ENCODE measurements at places on chromosomes 2 and 18.

DNA sequence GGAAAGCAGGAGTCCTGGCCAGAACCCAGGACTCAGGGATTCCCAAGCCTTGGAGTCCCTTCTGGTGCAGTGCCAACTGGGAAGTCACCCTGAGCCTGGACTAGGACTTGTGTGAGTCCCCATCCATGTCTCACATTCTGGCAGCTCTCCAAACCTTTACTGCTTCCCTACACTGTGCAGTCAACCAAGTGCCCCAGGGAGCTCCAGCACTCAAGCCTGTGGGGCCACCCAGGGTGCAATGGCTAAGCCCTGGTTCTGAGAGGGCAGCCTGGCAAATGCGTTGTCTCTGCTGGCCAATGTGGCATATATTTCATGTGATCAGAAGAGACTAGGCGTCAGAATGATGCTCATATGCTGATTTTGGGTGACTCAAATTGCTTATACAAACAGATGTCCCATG, 223.4 kb downstream of the SP3 start:
- DNase-seq = no peak

GRCh38 chr2:120294008-120294340, 41.3 kb downstream of the RALB start:
- no peak for DNase-seq

- no peak for DNase-seq
These were observed 122.9 kb upstream of the KLF7 start for GRCh38 chr2:207288628-207289027.

- DNase-seq = peak; percentile 2
These were observed 404.4 kb upstream of the MEIS1 start for GRCh38 chr2:66030553-66030952.

DNA sequence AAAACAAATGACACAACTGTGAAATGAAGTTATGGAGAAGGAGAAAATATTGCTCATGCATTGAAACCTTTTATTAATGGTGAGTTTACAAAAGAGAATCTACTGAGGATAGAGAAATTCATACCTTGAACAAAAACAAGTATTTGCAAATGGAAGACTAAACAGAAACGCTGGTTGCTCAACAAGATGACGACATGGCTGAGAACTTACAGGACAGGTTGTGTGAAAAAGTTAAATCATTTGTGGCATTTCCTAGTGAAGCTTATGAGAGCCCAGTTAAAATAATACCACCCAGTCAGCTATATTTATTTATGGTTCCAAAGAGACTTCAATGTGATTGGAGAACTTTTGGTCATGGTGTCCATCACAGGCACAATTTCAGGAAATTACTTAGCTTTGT, 148.6 kb upstream of the PKDCC start:
- no peak for DNase-seq

DNA sequence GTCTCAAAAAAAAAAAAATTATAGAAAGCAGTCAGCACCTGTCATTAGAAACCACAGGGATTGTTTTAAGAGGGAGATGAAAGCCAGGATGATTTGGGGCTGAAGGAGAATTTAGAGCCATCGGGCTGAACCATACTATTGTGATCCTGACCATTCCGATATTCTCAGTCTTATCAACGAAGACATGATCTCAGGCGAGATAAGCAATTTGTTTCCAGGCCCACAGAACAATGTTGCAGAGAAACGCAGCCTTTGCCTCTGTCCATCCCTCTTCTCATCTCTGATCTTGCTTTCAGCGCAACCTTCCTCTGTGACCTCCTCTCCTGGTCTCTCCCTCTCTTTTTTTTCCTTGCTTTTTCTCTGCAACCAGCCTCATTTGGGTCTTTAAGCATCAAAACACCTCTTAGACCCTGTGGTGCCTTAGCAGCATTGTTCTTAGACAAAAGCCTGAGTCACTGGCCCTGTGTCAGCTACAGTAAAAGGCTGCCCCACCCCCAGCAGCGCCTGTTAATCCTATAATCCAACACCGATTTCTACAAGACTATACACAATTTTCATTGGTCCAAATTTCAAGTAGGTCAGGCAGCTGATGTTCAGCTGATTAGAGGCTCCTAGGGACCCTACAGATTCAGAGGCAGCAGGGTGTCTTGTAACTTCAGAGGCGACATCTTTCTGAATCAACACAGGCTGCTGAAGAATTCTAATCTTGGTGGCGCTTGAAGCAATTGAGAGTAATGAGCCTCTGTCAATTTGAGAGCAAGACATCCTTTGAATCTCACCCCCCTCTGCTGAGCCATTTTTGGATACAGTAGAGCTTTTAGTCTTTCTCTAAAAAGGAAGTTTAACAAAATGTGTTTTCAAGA, 206.0 kb downstream of the NCK2 start:
- DNase-seq = no peak

- DNase-seq = no peak
These were observed 1841.3 kb upstream of the CELF4 start for GRCh38 chr18:39406941-39407340.

DNA sequence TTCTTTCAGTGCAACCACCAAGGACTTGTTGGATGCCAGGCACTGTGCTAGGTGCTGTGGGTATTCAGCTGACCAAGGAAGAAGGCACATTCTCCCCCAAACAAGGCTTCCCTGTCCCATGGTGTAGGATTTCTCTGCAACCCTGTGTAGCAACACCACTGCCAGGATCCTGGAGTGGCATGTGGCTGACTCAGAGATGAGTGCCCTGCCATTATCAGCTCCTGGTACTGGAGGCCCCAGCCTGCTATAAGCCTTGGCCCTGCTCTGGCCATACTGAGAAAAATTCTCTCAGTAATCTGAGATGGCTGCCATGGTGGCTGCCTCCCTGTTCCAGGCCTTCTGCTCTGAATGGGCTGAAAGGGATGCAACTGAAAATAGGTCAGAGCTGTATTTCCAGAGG, 4.3 kb downstream of the SMYD5 start:
- DNase-seq = peak; percentile 69

GRCh38 chr2:1484131-1484884, 71.0 kb downstream of the TPO start:
- DNase-seq = no peak

- peak; percentile 45 for DNase-seq
These were observed 6.3 kb upstream of the NRP2 start for GRCh38 chr2:205675861-205676516.

GRCh38 chr2:215188078-215188477, 49.7 kb upstream of the ABCA12 start:
- no peak for DNase-seq

DNA sequence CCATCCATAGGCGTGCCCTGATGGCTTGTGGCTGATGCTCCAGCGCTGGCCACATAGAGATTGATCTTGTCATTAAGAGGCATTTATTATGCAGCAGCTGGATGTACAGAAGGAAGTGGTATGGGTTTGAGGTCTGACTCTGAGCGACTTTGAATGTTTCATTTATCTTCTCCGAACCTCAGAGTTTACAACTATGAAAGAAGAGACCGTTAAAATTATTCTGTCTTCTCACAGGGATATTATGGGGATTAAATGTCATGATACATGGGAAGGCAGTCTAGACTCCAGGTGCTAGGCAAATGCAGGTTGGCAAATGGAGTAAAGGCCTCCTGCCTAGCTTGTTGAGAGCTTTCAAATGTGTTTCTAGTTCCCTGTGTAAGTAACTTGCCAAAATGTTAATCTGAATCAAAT, 30.3 kb downstream of the MOGAT1 start:
- DNase-seq = no peak

DNA sequence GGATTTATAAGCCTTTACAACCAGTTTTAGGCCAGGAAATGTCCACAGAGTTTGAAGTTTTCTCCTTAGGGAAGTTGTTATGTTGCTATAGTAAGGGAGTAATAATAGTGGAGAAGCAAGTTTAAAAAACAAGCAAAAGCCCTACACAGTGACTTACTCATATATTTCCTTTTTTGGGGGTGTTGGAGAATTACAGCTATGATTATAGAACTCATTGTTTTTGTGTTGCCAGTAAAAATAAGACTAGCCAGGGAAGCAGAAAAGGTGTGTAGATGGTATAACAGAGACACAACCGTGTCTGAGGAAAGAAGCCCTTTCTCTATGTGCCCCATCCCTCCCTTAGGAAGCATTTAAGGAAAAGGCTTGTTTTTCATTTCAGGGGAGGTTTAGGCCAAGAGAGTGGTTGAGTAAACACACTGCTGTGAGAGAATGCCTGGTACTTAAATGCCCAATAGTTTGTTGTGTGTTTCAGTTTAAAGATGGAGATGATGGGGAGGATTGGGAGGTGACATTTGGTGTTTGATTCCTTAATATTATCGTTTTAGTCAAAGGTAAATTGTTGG, 2.3 kb downstream of the VAPA start:
- DNase-seq = no peak

- DNase-seq = no peak
These were observed 10.7 kb upstream of the SPOPL start for GRCh38 chr2:138490673-138491494.

GRCh38 chr2:20190876-20191713, 33.8 kb downstream of the SDC1 start:
- no peak for DNase-seq

- DNase-seq = no peak
These were observed 3.2 kb downstream of the COA5 start for GRCh38 chr2:98605076-98605475.

- no peak for DNase-seq
These were observed 2.6 kb downstream of the BZW1 start for GRCh38 chr2:200814276-200814815.

DNA sequence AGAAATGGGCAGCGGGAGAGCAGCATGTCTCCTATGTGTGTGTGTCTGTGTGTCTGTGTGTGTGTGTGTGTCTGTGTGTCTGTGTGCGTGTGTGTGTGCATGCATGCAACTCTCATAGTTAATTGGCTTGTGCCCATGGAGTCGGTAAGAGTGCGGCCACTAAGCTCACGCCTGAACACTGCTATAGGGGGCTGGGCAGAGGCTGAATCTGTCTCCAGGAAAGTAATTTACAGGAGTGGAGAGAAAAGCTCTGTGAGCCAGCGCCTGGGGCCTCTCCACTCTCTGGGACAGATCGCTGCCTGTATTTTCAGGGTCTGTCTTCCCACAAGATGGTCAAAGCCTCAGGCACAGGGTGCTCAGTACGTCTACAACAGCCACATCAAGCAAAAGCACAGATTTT, 553.4 kb downstream of the TNS1 start:
- no peak for DNase-seq

GRCh38 chr2:16022548-16023240, 82.3 kb downstream of the MYCN start:
- no peak for DNase-seq

DNA sequence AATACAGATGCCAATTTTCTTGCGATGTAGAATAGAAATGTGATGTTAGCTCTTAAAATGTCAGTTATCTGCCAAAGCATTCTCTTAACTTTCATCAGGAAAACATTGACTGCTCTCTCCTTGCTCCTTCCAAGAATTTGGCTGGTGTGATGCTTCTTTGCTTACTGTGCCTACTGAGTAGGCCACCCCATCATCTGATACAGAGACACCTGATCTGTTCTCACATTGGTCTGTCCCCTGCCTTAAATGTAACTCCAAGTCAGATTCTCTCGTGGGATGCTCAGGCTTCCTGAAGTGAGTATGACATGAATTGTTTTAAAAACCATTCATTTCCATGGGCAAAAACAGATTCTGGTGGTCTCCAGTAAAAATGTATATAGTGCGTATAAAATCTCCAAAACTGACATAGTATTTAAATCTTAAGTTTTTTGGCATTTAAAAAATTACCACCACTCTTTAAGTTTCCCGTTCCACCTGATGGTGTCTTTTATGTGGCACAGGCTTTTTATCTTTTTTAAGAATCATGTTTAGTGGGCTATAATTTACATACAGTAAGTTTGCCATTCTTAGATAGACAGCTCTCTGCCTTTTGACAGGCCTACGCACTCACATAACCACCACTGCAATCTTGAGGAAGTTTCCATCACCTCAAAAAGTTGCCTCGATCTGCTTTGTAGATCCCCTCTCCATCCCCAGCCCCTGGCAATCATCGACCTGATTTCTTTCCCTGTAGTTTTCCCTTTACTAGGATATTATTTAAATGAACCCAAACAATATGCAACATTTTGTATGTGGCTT, 36.6 kb downstream of the UBE2F start:
- no peak for DNase-seq

- DNase-seq = no peak
These were observed 189.8 kb downstream of the NCK2 start for GRCh38 chr2:105934467-105934866.

DNA sequence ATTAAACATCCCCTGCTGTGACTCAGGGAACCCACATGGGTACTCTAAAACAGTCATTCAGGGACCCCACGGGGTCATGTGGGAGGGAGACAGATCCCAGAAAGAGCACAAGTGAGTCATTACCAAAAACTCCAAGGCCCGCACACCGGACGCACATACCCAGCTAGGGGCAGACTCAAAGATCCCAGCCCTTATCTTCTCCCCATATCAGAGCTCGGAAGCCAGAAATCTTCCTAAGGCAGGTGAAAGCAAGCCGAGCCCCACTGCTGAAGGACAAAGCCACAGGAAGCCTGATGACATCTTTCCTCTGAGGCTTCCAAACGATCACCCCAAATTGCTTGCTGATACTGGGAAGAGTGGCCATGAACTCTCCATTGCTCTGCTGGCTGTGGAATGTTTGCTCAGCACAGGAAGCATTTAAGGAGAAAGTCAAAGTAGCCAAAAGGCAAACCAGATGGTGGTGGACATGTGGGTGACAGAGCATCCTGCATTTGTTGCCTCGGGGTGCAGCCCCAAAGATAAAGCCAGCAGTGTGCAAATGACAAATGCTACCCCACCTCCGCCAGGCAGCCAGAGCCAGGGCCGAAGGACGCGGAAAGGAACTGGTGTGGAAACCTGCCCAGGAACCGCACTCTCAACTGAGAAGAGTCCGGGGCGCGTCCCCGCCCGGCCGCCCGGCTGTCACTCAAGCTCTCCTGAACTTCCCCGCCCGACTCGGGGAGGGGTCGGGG, 784 bp downstream of the ACTR1B start:
- peak; percentile 88 for DNase-seq

DNA sequence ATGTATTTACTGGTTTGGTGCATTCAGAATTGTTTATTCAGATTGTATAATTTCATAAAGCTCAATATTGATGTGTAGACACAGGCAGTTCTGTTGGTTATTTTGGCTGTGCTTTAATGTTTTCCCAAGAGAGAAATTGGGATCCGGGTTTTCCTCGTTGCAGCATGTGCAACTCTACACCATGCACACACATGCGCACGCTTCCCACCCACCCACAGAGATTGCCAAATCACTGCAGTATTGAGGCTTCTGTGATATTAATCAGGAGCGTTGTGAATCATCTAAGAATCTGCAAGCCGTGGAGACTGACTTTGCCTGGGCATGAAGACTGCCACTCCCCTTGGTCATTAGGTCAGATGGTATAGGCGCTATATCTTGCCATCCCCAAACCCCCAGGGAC, 571.5 kb downstream of the SLC4A3 start:
- no peak for DNase-seq
